Kidney epithelial cell (primary cell): ENCODE measurements at places on chromosomes 7 and 10. TPM values are rescaled to one million over a fixed set of nuclear protein-coding genes. Genes with fewer than 3 reads are reported as not detected.
A peak's percentile ranks its signal among the peaks of the same experiment; 100 is the strongest.

DNA sequence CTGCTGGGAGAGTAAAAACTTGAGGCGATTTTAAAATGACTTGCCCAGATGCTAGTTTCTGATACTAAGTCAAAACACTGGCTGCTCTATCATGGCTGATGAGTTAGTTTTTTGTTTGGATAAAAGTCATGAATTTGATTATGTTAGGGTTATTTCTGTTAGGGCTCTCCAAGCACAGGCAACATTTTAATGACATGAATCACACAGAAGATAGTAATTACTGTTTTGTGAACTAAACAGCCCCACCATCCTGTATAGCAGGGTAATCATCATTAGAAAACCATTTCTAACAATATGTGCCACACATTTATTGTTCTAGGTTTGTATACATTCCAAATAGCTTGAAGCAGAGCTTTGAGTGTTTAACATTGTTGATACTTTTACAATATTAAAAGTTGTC, 750.3 kb downstream of the ANKRD7 start:
- DNase-seq: no peak

- DNase-seq: no peak
Measured at GRCh38 chr10:33335551-33335800, 1.0 kb upstream of the NRP1 start.

DNA sequence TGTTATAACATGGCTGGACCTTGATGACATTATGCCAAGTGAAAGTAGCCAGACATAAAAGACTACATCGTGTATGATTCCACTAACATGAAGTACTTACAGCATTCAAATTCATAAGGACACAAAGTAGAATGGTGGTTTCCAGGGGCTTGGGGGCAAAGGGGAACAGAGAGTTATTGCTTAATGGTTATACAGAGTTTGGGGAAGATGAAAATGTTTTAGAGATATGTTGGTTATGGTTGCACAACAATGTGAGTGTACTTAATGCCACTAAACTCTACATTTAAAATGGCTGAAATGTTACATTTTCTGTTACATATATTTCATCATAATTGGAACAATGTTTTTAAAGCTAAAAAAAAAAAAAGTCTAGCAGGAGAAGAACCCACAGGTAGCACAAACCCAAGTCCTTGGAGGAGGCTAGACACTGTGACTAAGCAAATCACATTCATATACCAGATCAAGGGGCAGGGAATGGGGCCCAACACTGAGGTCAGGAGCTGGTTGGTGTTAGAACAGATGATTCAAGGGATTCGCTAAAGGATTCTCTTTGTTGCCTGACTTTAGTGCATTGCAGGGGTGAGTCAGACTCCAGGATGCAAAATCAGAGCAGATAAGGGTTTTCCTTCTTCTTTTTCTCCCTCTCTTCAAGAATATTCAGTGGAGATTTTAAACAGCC, 25.1 kb upstream of the AOAH start:
- DNase-seq: peak; percentile 56

DNA sequence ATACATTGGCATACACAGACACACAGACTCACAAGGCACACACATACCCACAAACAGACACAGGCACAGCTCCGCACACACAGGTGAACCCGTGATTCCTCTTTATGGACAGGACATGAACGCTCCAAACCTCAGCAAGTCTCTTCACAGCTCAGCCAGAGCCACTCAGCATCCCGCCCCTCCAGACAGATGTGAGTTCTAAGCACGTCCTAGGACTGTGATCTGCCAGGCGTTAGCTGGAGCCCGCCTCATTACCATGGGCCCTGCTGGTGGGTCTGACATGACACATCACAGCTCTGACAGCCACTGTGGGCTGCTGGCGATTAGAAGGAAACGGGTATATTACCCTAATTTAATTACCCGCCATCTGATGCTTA, 176.7 kb upstream of the PPP2R2D start:
- DNase-seq: no peak

DNA sequence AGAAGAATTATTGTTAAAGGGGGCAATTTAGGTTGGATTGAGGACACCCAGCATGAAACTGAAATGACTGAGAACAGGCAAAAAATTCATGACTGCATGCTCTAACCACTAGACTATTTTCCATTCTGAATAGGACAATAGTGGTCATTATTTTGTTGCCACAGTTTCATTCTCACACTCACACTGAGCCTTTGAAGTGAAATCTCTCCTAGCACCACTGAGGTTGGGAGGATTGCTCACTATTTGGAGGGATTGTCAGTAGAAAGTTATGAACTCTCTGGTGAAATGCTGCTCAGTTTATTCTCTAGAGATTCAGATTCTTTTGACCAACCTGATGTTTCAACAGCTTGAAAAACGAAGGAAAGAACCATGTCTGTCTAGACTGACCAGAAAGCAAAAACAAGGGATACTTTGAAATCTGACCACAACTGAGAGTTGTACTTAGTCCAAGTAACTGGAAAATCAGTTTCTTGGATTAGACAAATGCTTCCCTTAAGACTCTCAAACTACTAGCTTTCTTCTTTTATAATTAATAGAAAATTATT, 191.2 kb downstream of the DYNC1I1 start:
- no peak for DNase-seq

DNA sequence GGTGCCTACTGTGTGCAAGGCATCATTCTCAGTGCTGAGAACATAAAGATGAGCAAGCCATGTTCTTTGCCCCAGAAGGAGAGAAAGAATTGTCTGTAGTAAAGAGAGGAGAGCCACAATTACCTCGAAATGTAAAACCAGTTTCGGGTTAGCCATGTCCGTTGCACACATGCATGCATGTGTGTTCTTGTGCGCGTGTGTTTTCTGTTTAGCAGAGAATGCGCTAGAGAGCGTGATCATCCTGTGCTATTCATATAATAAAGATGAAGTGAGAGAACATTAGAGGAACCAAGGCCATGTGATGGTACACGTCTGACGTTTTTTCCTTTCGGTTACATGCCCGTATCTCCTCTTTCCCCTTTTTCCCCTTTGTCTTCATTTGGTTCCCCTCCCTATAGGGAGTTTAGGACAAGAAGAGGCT, 158.2 kb downstream of the CELF2 start:
- no peak for DNase-seq

DNA sequence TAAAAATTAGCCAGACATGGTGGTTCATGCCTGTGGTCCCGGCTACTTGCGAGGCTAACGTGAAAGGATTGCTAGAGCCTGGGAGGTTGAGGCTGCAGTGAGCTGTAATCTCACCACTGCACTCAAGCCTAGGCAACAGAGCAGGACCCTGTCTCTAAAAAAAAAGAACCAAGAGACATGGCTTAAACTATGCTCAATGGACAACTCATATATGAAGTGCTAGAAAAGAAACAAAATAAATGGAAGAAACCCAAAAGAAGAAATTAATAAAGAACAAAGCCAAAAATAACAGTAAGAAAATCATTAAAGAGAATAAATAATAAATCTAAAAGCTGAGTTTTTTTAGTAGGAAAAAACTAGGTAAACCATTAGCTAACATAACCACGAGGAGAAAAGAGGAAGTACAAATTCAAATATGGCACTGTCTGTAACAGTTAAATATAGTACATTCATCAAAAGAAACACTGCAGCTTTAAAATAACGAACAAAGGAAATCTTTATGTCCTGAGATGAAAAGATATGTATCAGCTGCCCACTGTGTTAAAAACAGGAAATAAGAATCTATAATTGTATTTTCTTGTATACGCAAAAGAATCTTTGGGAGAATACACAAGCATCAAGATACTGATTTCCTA, 48.7 kb downstream of the UPF2 start:
- no peak for DNase-seq

DNA sequence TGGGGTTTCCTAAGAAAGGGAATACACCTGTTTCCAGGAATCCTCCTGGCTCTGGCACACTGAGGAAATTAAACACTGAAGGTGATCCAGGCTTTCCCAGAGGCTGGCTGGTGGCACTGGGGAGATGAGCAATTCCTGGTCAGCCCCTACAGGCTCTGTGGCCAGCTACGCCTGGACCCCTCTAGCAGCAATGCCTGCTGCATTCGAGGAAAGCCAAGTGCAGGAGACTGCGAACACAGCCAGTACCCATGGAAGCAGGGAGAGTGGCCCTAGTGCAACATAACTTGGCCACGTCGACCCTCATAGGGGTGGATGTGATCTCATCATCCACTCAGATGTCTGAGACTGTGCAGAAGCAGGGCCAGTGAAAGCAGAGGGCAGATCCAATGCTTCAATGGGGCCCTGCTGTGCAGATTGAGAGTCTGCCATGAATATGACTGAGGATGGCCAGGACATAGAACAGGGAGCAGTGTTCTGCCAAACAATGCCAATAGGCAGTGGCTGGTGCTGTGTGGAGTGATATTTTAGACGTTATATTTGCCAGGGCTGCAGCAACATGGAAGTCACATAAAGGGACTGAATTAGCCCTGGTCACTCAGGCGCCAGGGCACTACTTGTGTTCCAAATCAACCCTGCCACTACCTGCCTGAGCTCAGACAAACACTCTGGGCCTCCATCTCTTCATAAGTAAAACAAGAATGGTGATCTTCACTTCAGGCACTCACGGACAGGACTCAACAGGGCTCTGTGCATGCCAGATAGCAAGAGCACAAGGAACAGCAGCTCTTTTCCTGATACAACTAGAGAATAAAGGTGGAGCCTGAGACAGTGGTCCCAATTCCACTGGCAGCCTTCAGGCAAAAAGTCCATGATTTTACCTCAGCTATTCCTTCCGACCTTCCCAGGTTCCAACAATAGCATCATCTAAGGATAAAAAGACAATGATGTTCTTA, 2.4 kb downstream of the ZNF488 start:
- no peak for DNase-seq

- DNase-seq: no peak
Measured at GRCh38 chr7:37297546-37297945, 151.1 kb downstream of the ELMO1 start.

- no peak for DNase-seq
Measured at GRCh38 chr10:11397980-11398580, 213.4 kb downstream of the USP6NL start.

GRCh38 chr7:26212921-26213718, 11.6 kb downstream of the CBX3 start:
- no peak for DNase-seq

GRCh38 chr7:158829342-158830210, at the start of gene ESYT2:
ESYT2 (minus strand) TSS chr7:158829509; CDS start chr7:158829418, 91 bp downstream.
- DNase-seq: peak; percentile 67

TCERG1L gene
- total RNA-seq: 0.46 and 0.75 TPM in 2 replicates

SRRM3 gene
- 0.21 TPM in 1 of 2 replicates, not detected in the other for total RNA-seq

PVRIG gene
- total RNA-seq: not detected in 2 replicates
